Hypothalamus (tissue), 51 donors: ENCODE measurements at places on chromosomes 12 and 14.

DNA sequence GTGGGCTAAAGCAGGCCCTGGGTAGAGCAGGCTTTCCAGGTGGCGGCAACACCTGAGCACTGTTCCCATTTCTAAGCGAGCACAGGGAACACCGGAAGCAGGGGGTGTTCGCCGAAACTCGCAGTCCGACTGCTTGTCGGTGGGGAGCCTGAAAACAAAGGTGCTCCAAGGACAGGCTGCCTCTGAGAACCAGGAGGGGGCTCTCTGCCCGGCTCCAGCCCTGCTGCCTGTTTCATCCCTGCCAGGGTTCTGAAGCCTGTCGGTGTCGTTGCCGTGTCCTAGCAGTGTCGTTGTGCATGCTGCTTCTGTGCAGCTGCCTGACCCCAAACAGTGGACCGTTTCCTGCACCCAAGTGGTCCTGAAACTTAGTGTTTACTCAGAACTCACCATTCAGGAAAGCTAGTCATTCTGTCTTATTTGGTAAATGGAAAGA, 21.8 kb downstream of the CCNK start:
- DNase-seq: no peak

DNA sequence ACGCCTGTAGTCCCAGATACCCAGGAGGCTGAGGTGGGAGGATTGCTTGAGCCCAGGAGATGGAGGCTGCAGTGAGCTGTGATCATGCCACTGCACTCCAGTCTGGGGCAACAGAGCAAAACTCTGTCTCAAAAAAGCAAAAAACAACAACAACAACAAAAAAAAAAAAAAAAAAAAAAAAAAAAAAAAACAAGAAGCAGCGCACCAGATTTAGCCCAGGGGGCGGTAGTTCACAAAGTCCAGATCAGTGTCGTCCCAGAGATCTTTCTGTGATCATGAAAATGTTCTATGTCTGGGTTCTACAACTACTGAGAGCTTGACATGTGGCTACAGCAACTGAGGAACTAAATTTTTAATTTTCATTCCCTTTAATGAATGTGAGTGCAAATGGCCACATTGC, 27.4 kb downstream of the OAS2 start:
- DNase-seq: no peak

- DNase-seq: no peak
These were observed 36.6 kb upstream of the GZMB start for GRCh38 chr14:24670594-24670993.

DNA sequence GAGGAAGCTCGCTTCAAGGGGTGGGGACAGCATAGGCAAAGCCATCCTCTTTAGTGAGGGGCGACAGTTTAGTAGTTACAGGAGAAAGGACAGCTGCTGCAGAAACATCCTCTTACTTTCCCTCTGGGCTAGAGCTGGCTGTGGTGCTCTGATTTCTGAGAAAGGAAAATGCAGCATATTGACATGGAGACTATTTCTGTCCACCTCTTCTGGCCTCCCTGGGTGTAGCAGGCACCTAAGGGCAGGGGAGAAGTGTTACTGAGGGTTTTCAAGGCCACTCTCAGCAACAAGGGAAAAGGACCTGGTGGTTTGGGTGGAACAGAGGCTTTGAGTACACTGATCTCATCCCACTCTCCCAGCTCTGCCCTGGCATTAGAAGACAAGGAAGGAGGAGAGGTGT, 40.0 kb upstream of the CTDSP2 start:
- DNase-seq: no peak

DNA sequence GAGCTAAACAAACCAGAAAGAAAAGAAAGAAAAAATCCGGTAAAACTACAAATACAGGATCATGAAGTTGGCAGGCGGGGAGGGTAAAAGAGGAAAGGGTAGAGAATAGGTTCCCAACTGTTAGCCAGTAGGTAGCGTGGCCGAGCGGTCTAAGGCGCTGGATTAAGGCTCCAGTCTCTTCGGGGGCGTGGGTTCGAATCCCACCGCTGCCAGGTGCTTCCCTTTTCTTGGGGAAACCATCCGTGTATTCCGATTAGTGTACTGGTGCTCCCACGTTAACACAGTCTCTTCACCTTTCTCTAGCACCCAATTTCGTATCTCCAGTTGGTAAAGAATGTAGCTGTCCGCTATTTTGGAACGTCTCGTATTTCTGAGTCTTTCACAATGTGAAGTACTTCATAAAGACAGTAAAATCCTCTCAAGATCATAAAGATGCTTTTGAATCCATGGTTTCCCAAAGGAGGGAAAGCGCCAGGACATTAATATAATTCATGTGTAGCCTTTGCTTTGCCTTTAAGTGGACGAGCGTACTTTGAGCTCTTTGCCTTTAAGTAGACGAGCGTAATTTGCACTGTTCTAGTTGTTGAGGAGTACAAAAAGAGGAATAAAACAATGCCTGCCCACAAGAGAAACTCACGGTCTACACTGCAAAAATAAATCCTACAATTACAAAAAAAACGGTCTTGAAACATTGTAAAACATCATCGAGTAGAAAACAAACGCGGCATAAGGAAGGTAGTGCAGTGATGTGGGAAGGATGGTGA, 19.0 kb upstream of the RNASE12 start:
- DNase-seq: no peak
